ENCODE measurements at places on chromosomes 12 and 14.

- DNase-seq = no peak
Observed at GRCh38 chr14:99854831-99855230, 61.6 kb downstream of the EML1 start.

DNA sequence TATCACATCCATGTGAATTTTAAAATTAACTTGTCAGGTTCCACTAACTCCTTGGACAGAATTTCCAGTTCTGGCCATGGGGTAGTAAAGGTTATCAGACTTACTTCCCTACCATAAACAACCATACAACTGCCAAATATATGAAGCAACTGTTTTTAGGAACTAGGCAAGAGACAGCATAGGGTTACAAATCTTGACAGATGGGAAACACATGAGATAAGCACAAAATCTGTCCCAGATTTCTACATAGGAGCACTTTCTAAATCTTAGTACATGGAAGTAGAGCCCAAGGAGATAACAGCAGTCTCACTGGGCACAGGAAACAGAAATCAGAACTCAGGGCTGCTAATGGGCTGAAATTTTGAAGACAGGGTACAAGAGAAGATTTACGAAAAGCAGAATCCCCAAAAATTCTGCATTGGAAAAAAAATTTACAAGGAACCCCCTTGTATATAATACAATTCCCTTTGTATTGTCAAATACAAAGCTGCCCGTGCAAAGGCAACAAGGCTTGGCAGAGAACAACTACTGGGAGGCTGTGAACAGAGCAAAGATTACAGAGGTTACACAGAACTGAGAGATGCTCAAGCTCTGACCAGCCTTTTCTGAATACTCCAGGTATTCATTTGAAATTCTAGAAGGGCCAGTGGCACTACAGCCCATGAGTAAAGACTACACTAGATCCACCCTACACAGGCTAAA is 43.2 kb downstream of the GALNT4 start:
- DNase-seq = no peak

DNA sequence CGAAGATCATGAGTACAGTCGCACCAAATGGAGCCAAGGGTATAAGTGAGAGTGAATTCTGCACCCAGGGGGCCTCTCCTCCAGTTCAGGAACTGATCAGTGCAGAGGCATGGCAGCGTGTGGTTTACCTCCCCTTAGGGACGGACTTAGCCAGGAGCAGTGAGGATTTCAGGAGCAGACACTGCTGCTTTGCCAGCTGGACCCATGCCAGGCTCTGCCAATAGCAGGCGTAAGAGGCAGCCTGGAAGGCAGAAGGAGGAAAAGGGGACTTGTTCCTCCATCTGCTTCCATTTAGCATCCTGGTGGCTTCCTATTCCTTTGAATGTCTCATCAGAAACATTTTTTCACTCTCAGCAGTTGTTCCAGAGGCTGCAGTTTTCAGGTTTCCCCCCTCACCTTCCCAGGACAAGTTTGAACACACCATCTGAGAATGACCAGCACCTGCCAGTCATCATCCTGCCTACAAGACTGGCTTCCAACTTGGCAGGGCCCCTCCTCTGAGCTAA is 137.0 kb upstream of the LMNTD1 start:
- peak; percentile 22 for DNase-seq

DNA sequence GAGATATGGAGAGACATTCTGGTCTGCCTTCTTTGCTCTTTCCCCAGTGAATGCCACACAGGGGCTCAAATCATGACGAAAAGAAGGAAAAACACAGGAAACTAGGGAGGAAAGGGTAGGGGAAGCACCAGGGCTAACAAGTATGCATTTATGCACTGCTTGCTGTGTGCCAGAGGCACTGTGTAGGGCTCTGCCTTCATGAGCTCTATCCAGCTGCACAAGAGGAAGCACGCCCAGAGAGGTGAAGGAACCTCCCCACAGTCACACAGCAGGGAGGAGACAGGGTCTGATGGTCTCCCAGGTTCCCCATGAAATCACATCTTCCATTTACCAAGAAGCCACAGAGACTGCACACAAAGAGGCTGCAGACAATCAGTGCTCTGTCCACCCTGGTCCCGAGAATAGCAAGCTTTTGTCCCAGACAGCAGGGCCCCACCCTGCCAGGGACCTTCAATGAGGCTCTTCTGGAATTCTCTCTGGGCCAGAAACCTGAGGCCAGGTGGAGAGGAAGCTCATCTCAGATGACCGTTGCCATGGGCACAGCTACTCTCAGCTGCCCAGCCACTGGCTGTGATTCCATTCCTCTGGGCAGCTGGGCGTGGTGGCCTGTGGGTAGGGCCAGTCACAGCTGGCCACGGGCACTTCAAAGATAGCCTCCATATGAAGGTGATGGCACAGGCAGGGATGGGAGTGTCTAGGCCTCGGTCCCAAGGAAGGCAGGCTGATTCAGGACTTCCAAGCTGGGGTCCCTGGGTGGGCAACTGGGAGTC is 7.3 kb upstream of the TRPV4 start:
- DNase-seq = peak; percentile 38

DNA sequence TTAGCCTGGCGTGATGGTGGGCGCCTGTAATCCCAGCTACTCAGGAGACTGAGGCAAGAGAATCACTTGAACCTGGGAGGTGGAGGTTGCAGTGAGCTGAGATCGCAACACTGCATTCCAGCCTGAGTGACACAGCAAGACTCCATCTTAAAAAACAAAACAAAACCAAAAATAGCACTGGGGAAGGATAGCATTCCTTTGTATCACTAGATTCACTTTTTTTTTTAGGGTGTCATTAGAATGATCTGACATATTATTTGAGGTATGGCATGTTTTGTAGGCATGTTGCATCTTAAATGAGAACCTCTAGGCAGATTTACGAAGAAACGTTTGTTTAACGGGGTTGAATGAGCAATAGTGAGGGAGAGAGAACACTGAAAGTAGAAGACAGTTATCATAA is 16.8 kb upstream of the FAR2 start:
- no peak for DNase-seq

DNA sequence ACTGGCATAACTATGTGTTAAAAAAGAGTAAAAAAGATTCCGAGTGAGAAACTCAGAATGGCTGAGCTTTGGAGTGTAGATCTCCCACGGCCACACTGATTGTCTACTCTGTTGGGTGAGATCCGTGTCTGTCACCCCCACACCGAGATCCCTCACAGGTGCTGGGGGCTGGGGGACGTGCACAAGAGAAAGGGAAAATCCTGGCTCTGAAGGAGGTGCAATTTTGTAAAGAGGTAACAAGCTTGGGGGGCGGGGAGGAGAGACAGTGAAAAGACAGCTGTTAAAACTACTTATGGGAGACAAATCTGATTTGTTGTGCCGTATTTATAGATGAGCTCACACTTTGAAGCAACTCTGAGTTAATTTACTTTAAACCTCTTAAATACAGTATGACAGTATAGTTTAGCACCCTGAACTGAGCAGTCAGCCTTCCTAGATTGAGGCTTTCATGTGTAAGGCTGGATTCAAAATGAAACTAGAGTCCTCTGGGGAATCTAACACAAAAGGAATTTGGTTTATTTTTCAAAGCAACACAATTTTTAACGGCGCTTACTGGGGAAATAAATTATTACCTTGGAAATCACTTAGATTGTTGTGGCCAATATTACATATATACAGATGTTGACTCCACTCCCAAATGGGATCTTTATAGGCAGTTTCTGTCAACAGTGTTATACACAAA is 167.4 kb upstream of the RGS6 start:
- DNase-seq = no peak

- peak; percentile 81 for DNase-seq
Observed at GRCh38 chr12:27865421-27865820, 85.4 kb upstream of the MANSC4 start.

All from AG20443 (cell line).